Activated T-helper 17 cell treated with anti-CD3 and anti-CD28 coated beads, Interleukin-2, amount 50 U/mL, for 72 hours (primary cell): ENCODE measurements at places on chromosomes 6 and 20.

GRCh38 chr6:136771306-136771705 lies 21.0 kb downstream of the MAP3K5 start:
- ATAC-seq, result peak; percentile 31

DNA sequence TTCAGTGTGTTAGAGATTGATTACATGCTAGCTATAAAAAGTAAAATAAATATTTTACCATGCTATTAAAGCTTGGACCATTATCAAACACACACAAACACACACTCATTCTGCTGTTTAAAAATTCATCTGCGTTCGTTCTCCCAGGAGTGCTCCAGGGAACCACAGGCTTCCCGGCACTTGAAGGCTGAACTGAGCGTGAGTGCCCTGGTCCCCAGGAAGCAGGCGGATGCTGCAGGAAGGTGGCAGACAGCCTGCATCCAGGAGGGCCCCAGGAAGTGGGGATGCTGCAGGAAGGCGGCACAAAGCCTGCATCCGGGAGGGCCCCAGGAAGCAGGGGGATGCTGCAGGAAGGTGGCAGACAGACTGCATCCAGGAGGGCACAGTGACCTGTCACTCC lies 147.2 kb upstream of the SNX9 start:
- ATAC-seq, result no peak

DNA sequence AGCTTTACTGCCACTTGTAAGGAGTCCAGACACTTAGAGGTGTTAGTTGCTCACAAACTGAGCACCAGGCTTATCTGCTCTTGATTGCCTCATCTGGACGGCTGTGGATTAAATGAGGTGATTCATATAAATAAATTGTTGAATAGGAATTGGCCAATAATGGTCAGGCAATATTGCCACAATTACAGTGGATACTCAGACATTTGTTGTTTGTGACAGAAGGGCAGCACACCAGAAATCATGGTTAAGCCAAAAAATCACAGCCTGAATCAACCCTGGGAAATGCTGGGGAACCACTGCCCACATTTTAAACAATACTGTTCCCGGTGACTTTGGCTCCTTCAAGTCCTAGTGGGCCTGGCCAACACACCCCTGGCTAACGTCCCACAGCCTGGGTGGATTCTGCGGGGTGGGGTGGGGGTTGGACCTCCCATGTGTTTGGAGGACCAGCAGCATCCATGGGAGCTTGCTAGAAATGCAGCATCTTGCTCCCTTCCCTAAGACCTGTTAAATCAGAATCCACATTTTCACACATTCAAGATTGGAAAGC lies 29.5 kb upstream of the SPDEF start:
- ATAC-seq, result no peak

- ATAC-seq, result peak; percentile 59
These were observed 374.4 kb downstream of the UTRN start for GRCh38 chr6:144659202-144660182.

GRCh38 chr6:13101409-13101808 lies 226.9 kb downstream of the TBC1D7 start:
- no peak for ATAC-seq

DNA sequence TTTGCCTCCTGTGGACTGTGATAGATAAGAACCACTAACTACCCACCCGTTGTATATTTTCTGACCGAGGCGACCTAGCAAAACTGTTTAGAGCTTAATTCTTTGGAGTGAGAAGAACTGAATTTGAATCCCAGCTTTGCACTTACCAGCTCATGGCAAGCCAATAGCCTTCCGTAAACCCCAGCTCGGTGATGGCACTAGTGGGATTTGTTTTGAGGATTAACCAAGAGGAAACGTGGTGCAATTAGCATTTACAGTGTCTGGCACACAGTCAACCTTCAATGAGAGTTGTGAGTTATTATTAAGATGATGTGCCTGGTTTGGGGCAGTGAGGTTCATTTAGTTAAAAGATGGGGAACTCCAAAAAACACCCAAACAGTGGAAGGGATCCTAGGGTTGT lies 12.3 kb upstream of the DSP start:
- no peak for ATAC-seq

GRCh38 chr6:49576618-49577017 lies 26.1 kb downstream of the C6orf141 start:
- ATAC-seq, result no peak

DNA sequence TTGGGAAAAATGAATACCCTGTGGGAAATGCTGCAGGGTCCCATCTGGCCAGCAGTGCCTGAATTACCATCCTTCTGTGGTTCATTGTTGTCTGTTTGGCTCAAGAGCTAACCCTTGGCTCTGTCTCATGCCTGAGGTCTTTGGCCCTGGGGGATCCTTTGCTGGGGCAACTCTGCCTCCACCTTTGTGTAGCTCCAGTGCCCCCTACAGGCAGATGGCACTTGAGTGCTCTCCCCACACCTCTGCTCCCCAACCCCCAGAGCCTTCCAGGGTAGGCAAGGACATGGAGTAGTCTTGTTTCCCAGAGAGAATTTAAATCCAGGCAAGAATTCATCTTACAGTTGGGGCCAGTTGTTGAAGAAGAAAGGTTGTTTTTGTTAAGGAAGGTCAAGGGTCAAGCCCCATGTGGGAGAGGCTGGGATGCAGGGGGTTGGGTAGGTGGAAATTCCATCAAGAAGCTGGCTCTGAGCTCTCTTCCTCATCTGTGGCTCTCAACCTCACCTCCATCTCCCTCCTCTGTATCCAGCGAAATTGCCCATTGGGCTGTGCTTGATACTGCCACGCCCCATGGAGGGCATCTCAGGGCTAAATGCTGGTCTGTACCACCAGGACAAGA lies 44.2 kb downstream of the ZNF831 start:
- peak; percentile 97 for ATAC-seq

GRCh38 chr6:164692772-164693510 lies 616.5 kb downstream of the C6orf118 start:
- no peak for ATAC-seq

DNA sequence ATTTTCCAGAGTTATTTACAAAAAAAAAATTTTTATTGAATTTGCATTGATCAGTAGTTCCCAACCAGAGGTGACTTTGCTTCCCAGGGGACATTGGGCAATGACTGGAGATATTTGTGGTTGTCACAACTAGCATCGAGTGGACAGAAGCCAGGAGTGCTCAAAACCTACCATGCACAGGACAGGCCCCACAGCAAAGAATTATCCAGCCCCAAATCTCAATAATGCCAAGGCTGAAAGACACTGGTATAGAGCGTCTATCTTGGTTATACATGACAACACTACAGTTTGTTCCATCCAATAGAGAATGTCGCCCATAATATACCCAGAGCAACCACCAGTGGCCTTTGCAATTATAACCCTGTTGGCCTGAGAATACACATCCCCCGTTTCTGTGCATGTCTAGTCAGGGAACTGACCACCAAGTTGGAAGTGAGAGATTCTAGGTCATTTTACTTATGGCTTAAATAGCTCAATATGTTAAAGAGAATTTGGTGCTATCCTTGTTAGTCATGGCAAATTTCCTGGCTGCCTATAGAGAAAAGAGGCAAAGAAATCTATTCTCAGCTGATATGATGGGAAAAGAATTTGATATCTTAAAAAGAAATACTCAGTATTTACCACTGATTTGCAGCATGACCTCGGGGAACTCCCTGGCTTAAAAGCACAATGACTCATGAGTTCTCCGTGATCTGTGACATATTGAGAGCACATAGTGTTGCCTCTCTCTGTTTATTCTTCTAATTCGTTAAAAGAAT lies 76.0 kb upstream of the ADTRP start:
- ATAC-seq, result peak; percentile 90

- no peak for ATAC-seq
These were observed 92.2 kb downstream of the SIM1 start for GRCh38 chr6:100372326-100373091.

GRCh38 chr6:144152334-144152900 lies 2.1 kb downstream of the STX11 start:
- ATAC-seq, result no peak

GRCh38 chr6:90484903-90485302 lies 102.0 kb downstream of the MAP3K7 start:
- no peak for ATAC-seq

GRCh38 chr6:163651426-163651825 lies 236.9 kb downstream of the QKI start:
- ATAC-seq, result no peak

- no peak for ATAC-seq
These were observed 320.5 kb downstream of the DHX35 start for GRCh38 chr20:39282619-39283092.

DNA sequence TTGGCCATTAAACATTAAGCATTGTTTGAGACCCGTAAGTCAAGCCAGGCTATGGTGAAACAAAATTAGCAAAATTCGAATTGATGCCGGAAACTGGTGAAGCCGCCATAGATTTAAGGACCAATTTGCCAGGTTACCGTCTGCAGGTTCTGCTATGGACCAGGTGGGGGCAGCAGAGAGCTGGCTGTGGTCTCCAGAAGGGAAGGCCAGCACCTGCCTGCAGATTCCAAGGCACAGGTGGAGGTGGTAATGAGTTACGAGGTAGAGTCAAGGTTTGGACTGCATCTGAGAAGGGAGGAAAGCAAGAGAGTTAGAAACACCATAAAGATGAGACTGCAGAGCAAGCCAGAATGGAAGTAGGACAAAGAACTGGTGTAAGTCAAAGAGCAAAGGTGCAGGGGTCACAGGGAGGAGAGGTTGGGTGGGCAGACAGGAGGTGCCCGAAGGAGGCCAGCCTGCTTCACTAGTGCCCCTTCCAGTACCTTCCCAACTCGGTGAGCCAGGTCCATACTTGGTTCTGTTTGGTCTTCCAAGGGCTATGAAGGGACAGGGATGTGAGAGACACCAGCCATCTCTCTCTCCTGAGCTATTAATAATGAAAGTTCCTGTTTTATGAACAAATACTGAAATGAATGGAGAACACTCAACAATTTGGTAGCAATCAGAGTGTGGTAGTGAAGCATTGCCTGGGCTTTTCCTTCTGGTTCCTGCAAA lies 131.6 kb upstream of the ESR1 start:
- peak; percentile 68 for ATAC-seq

- no peak for ATAC-seq
These were observed 96.1 kb downstream of the VEGFA start for GRCh38 chr6:43865932-43866645.

DNA sequence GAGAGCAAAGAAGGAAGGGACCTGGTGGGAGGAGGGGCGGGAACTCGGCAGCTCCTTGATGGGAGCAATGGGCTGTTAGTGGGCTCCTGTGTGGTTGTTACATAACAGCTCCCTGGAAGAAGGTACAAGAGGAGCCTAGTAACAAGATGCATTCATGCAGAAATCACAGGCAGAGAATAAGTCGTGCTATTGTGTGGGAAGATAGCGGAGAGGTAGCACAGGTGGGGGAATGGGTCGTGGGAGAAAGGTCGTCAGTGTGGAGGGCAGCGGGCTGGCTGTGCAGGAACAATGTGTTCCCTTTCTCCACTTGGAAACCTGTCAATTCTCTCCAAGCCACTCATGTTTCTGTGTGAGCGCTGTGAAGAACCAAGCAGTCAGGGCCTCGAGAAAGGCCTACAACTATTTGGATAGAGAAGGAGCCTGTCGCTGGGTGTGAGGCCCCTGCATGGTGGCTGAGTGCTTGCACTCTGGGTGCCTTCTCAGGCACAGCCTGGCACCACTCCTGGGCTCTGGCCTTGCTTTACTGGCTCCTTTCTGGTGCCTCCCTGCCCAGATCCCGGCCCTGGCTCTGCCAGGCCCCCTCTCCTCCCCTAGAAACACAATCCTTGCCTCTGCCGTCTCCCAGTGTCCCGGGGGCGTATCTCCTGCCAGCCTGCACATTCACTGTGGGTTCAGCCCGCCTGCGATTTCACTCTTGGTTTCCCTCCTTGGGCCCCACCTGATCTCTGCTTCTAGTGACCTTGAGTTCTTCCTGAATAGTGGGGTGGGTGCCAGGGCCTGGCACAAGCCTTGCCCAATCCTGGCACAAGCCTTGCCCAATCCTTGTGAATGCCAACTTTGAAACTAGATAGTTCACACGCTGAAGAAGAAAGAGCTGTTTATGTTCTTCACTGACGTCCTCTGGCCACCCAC lies 7.4 kb upstream of the FGD2 start:
- no peak for ATAC-seq

DNA sequence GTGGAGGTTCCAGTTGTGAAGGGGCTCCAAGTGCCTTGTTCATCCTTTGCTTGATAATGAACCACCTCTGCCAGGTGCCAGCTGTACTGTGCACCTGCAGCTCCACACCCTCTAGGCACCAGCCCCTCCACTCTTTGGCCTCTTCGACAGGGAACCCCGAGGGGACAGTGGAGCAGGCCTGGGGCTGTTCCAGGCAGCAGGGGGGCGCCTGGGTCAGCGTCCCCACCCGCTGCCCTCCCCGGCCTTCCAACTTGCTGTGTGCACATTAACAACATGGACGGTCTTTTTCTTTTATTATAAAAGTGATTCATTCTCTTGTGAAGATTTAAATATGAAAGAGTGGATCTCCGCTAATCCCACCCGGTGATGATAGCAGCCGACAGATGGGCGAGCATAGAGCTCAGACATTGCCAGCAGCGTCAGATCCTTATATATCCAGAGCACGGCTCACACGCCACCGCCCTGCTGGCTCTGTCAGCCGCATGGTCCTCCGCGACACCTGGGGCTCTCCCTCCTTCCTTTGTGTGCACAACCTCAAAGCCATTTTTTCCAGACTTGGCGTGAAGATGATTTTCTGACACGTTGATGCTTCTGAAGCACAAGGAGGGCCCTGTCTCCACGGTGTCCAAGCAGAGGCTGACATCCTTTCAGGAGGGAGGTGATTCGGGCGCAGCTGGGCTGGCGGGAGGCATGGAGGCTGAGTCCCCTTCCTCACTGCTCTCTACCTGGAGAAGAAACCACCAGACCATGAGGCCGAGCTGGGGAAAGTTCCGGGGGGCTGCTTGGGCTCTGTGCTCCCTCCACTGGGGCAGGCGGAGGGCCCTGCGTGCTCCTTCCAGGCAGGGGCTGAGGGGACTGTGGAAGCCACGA lies 22.2 kb upstream of the MRGBP start:
- ATAC-seq, result no peak

GRCh38 chr6:36727505-36728021 lies 29.9 kb downstream of the RAB44 start:
- peak; percentile 61 for ATAC-seq
